ENCODE measurements at places on chromosomes 1 and 21.

- no peak for DNase-seq
Observed at GRCh38 chr1:183842795-183843144, 37.9 kb downstream of the RGL1 start.

DNA sequence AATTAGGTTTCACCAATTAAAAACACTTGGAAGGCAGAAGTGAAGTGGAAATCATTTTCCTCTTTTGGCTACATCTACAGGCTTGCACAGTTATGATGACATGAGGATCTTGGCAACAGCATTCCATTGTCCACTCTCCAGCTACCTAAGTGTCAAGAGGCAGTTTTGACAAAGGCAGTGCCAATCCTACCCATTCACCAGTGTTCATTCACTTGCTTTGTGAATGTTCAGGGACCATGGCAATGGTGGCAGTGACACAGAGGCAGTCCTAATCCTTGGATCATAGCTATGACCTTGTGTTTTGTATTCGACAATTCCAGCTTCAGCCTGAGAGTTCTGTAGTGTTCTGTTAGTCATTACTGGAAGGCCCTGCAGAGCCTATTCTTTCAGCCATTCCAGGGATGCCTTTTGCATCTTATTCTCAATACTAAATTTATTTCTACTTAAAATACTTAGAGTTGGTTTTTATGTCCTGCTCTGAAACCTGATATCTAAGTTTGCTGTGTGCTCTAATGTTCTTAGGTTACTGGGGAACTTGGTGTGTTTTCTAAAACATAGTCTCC lies 36.7 kb downstream of the CRB1 start:
- DNase-seq, result no peak

DNA sequence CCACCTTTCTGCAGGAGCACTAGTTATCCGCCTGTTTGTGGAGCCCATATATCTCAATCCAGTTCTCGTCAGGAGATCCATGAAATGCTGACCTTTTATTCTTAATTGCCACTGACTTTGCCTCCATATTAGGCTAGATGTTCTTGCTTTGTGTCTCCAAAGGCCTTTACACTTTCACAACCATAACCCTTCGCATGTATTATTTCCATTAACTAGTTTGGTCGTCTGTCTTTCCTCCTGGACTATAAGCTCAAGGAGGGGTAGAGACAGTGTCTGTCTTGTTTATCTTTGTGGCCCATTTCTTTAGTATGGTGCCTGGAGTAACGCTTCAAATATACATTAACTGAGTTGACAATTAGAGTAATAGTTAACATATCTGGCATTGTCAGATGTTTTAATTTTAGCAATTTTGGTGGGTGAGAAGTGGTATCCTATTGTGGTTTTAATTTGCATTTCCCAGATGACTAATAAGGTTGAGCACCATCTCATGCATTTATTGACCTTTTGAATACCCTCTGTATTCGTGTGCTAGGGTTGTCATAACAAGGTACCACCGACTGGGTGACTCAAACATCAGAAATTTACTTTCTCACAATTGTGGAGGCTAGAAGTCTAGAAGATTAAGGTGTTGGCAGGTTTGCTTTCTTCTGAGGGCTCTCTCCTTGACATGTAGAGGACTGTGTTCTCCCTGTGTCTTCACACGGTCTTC lies 21.7 kb upstream of the IL12RB2 start:
- DNase-seq, result no peak

DNA sequence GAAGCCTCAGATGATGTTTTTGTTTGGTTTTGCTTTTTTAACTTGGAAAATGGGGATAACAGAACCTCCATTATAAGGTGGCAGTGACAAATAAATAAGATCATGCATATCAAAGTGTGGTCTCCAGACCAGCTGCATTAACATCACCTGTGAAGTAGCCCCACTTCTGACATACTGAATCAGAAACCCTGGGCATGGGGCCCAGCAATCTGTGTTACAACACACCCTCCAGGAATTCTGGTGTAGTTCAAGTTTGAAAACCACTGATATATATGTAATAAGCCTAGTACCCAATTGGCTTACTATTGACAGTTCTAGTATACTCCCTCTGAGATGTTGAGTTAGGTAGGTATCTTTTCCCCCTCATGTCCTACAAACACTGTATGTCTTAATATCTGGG lies 24.1 kb upstream of the RNF19B start:
- no peak for DNase-seq

GRCh38 chr1:97508653-97509218 lies 412.1 kb downstream of the DPYD start:
- no peak for DNase-seq

DNA sequence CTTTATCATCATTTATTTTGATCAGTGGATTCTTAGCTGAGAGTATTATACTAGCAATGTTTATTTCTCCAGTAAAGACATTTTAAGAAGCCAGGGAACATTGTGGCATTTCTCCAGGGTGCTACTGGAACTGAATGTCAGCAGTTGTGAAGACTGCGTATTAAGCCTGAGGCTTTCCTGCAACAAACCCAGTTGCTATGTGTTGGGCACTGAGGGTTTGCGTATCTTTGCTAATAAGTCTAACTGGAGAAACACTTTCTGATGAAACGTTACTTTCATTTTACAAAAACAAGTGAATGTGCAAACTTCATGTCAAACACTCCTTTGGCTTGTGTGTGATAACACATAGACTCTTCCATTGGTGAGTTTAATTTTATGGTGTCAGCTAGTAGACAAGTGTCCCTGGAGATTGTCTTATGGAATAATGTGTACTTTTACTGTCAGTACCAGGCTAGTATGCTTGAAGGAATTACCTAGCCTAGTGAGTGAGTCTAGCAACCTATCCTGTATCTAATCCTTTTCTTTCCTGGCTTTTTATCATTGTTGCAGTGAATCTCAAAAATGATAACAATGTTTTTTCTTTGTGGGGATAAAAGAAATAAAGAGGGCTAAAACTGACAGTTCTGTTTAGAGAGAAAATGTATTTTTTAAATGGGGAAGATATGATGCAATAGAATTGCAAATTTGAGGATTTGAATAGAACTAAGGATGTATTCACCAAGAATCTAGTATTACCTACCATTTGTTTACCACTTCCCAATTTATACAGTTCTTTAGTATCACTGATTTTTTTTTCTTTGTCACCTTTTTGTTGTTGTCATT lies 70.1 kb downstream of the MTR start:
- no peak for DNase-seq

DNA sequence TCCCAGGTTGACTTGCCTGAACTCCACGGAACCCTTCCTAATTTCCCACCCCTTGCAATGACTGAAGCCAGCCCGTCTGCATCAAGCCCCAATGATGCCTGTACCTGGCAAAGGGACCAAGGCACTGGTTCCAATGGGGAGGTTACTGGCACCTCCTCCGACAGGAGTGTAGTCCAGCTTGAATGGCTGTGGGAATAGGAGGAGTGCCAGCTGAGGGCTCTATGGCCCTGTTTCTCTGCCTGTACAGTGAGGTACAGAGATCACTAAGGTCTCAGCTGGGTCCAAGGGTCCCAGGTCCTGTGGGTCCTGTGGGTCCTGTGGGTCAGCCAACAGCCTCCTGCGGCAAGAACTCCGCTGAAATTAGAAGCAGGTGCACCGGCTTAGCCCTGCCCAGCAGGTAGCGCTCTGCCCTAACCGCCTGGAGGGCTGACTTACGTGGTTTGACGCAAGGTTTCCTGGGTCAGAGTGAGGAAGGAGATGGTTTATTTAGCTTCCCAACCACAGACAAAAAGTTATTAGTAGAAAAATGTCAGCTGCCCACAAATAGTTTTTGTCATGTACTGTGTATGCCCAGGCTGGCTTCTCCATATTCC lies 9.9 kb upstream of the SPRR4 start:
- DNase-seq, result no peak

GRCh38 chr1:43307458-43308158 lies 6.8 kb downstream of the TIE1 start:
- no peak for DNase-seq

- DNase-seq, result no peak
Observed at GRCh38 chr1:99603699-99604560, 42.0 kb upstream of the PALMD start.

- no peak for DNase-seq
Observed at GRCh38 chr1:226073184-226073950, 10.9 kb downstream of the H3-3A start.

GRCh38 chr1:9294910-9295636 lies 2.4 kb downstream of the SPSB1 start:
- DNase-seq, result no peak

DNA sequence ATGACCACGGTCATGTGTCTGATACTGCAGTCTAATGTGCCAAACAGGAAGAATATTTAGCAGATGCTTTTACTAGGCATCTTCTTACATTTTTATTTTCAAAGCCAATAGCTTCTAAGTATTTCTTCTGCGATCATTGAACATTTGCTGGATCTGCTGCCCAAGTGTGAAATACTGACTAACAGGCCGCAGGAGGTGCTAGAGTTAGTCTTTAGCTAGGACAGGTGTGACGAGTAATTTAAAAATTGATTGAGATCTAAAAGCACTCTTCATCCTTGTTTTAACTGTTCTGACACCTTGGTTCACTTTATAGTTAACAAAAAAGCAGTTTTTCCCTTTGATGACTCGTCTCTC lies 748 bp upstream of the FAM78B start:
- DNase-seq, result no peak

DNA sequence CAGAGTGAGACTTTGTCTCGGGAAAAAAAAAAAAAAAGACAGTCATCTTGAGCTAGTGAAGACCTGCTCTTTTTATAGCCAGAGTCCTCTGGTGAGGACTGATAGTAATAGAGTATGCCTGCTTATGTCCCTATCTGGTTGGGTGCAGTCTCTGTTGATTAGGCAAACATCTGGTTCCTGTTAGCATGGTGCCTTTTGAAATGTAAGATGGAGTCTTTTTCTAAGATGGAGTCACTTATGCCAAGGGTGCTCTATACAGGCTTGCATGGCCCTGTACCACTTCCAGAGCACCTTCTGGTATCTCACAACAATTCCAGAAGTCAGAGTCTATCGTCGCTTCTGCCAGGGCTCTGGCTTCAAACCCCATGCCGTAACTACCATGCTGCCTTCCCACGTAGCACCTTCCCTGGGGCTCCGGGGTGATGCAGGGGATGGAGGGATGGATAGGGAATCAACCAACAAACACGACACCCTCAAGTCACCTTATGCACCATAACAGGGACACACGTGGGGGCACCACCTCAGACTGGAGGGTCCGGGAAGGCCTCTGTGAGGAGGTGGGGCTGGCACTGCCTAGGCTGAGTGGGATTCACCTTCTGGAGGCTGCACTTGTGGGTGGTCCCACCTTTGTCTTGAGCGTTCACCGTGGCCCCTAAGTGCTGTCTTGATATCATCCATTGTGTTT lies 11.6 kb upstream of the PADI6 start:
- DNase-seq, result no peak

DNA sequence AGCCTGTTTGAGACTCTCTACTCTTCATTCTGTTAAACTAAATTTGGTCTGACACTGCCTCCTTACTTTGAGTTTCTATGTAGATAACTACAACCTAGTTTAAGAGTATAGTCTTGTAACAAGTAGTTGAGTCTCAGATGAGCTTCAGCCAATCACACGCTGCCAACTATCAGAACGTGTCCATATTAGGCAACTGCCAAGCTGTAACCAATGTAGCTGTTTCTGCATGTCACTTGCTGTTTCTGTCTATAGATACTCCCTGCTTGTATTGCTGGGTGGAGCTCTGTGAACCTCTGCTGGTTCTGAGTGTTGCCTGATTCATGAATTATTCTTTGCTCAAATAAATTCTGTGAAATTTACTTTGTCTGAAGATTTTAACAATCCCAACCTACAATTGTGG lies 452.6 kb upstream of the NR5A2 start:
- DNase-seq, result no peak

GRCh38 chr1:237105826-237106225 lies 63.8 kb downstream of the RYR2 start:
- no peak for DNase-seq

DNA sequence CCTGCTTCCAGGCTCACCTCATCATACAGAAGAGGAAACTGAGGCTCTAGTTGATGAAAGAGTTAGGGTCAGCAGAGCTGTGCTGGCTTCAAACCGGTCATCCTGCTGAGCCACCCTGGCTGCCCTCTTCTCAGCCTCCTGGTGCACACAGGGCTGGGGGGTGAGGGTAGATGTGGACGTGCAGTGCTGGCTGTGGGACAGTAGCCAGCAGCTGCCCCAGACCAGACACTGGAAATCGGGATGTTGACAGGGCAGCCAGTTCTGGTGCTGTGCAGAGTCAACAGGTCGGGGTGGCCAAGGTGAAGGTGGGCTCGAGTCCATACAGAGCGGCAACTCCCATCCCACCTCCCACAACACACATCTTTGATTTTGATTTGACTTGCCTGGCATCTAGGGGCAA lies 1.5 kb upstream of the CLCNKA start:
- DNase-seq, result no peak

GRCh38 chr1:84361796-84362195 lies 36.5 kb upstream of the DNASE2B start:
- DNase-seq, result no peak

DNA sequence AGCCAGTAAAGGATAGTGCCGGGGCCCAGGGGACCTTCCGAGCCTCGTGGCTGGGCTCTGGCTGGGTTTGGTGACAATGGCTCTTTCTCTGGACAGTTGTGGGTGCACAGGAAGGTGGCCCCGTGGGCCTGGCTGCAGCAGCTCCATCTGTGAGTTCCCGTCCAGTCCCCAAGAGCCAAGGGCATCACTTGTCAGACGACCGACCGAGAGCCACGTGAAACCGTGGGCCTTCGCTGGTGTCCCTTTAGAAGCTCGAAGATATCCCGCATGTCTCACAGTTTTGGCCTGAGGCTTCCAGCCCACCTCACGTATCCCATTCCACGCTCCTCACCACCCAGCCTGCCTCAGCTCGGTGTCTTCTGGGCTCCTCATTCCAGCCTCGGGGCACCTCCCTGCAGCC lies 27.2 kb upstream of the UMODL1 start:
- DNase-seq, result no peak

DNA sequence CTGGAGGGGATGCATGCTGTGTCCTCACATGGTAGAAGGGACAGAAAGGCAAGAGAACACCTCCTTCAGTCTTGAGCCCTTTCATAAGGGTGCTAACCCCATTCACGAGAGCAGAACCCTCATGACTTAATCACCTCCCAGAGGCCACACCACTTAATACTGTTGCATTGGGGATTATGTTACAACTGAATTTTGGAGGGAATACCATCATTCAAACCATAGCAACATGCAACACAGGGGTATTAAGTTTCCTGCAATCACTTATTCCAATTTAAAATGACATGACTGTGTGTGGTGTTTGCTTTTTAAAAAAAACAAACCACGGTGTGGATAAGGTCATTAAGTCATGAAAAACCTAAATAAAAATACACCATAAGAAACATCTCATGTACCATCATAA lies 3.1 kb upstream of the LIN9 start:
- DNase-seq, result no peak

GRCh38 chr1:61011561-61012263 lies 70.6 kb upstream of the NFIA start:
- peak; percentile 99 for DNase-seq

GRCh38 chr1:160090760-160091159 lies 7.7 kb downstream of the IGSF8 start:
- DNase-seq, result no peak

DNA sequence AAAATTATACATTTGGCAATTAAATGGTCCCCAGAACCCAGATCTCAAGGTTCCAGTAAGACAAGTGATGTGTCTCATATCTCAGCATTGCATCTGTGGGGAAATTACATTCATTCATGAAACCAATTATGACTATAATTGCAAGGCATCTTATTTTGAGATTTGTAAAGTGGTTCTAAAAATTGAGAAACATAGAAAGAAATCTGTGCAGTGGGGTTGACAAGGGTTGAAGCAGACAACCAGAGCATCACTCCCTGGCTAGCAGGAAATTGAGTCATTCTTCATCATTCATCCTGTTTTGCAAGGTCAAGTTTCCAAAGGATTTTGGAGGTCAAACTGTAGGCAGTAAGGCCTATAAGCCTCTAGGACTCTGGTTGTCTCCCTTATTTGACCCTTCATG lies 25.1 kb upstream of the MROH9 start:
- no peak for DNase-seq

- no peak for DNase-seq
Observed at GRCh38 chr21:29817450-29817849, 122.3 kb downstream of the GRIK1 start.

Data from NCI-H748 treated with DMSO at 0.1 percent for 48 hours (cell line).